Renal cortical epithelial cell (primary cell): ENCODE measurements at places on chromosomes 5 and 9.

DNA sequence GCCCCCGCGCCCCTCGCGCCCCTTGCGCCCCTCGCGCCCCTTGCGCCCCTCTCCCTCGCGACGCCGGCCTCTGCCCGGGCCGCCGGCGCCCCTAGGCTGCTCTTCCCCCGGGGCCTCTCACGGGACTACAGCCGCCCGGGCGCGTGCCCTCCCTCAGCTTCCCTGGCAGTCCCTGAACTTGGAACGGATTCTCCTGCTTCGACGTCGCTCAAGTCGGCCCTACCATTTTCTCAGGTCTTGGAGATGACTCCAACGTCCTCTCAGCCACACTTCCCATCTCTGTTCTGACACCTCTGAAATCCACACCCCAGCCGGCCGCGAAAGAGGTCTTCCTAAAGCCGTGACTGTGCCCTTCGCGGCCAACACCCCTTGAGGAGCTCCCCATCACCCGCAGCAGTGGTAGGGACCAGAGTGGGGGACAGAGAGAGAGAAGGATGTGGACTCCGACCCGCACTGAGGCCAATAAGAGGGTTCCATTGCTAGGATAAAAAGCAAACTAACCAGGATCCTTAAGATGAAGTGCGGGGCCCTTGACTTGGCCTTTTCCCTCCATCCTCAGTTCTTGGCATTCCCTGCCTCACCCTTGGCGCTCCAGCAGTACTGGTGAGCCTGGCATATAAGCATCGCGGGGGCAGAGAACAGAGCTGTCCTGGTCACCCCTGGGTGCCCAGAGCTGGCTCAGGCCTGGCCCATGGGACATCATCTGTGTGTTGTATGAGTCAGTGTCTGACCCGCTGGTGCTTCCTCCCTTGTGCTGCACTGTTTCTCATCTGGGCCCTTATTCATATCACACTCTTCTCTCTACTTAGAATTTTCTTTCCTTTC lies 38.6 kb upstream of the GARNL3 start:
- DNase-seq: peak; percentile 12

- no peak for DNase-seq
Measured at GRCh38 chr9:8391132-8391531, 591.6 kb upstream of the DMAC1 start.

DNA sequence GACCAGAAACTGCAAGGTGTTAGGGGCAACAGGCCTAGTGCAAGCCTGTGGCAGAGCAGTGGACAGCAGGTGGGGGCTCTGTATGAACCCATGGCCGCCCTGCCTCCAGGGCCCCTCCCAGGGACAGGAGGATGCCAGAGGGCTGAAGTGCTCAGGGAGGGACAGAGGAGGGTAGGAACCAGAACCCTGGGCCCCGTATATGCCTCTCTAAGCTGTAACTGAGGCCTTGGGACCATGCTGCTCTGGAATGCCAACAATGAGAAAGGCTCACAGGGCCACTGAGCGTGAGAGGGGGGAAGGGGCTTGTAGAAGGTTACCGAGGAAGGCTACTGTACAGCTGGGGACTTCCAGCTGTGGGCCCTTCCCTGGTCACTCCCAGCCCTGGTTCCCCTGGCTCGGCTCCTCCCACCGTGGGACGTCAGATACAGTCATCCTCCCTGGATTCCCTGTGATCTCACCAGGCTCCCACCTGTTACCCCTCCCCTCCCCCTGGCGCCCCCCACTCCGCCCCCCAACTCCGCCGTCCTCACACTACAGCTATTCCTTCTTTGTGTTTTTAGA lies 21.1 kb downstream of the AQP7 start:
- DNase-seq: peak; percentile 13

- no peak for DNase-seq
Measured at GRCh38 chr5:174970502-174970901, 246.1 kb downstream of the MSX2 start.

DNA sequence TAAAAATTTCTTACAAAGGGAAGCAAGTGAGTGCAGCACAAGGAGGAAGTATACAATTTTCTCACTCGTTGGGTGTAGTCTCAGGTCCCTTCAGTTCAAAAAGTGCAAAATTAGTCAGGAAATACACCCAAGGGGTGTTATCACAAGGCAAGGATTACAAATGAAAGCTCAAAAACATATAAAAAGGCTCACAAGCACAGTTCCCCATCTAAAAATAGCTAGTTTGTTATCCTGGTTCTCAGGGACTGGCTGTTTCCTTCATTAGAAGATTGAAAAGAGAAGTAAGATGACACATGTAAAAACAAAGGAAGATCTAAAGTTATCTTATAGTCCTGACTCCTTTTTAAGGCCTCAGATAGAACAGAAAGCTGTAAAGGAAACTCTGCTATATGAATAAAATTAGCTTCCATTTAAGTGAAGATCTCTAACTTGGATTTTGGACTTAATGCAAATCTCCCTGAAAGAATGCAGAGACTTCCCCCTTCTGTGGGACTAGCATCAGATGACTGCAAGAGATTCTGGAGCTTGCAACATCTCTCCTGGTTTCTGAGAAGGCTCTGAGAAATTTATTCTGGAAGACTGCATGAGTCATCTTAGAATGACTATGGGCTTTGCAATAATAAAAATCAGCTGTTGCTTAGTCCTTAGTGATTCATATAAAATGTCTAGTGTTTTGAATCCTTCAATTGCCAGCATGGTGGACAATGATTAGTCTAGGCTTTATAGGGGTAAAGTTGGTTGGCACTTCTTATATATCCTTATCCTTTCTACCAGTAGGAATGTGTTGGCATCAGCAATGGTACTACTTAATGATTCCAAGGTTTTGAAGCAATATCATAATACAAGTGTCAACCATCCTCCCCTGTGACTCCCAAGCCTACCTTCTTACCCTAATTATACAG lies 25.4 kb downstream of the DAB2 start:
- peak; percentile 100 for DNase-seq

GRCh38 chr5:60710362-60710761 lies 10.4 kb upstream of the DEPDC1B start:
- no peak for DNase-seq

DNA sequence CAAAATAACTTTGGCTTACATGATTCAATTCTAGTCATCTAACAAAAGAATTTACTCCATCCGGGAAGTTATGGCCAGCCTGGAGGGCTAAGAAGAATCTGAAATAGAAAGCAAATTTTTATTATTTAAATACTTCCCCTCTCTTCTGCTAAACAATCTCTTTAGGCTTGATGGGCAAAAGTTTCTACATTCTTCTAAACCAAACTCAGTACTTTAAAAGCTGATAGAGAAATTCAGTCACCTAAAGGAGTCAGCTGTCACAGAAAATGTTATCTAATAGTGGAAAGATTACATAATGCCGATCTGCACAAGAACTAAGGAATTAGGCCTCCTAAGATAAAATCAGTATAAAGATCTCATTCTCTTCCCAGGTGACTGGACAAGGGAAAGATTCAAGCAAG lies 32.4 kb downstream of the GNAQ start:
- no peak for DNase-seq

GRCh38 chr5:141908796-141909195 lies 14.9 kb upstream of the DELE1 start:
- no peak for DNase-seq

DNA sequence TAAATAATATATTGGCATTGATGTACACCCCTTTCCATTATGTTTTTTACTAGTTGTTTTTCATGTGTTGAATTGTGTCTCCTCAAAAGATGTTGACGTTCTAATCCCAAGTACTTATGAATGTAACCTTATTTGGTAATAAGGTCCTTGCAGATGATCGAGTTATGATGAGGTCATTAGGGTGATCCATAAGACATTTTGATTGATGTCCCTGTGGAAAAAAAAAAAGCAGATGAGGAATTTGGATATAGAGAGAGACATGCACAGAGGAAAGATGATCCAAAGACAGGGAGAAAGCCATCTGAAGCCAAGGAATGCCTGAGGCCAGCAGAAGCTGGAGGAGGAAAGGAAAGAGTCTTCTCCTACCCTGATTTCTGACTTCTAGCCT lies 632.7 kb downstream of the TLR4 start:
- no peak for DNase-seq

DNA sequence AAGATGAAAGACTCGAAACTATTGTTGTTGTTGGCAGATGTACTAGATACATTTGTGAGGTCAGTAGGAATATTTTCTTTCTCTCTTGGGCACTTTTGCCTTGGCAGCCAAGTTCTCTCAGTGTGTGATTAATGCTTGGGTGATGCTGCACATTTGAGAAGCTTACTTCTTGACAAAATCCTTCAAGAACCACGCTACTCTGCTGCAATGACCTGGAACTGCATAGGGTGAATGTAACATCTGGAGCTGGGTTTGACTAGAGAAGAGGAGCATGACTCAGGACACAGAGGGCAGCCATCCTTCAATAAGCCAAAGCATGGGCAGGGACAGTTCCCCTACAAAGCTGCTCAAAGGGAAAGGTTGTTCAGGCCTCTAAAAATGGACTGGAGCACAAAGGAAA lies 75.5 kb upstream of the PUM3 start:
- DNase-seq: peak; percentile 1
